ENCODE measurements at places on chromosomes 4 and X.

DNA sequence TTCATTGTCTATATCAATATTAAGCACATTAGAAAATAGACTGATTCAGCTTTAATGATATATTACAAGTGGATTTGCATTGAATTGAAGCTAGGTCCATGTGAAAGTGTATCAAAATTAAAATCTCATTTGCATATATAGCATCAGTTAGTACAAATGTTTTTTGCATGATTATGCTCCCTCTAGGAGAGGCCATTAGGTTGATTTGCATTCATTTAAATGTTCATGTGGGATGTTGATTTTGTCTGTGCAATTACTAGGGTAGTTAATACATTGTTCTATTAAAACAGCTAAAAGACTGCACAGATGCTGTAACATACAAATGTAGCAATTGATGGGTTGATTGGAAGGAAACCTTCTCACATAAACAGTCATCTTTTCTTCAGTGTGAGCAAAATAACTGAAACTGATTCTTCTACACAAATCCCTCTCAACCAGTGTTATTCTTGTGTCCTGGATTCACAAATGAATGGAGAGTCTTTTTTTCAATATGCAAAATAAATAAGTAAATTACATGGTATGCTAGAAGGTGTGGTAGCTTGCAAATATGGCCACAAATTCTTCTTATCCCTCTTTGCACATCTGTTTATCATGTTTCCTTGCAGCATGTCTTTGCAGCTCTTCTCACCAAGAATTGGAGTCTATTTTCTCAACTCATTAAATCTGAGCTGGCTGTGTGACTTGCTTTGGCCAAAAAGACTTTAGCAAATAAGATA lies 48.6 kb upstream of the DYNLT3 start:
- H3K4me1 ChIP-seq: no peaks in the 10 kb centered on the region
- H3K27me3 ChIP-seq: no peaks in the 10 kb centered on the region
- H3K36me3 ChIP-seq: no peaks in the 10 kb centered on the region
- no peak for DNase-seq

DNA sequence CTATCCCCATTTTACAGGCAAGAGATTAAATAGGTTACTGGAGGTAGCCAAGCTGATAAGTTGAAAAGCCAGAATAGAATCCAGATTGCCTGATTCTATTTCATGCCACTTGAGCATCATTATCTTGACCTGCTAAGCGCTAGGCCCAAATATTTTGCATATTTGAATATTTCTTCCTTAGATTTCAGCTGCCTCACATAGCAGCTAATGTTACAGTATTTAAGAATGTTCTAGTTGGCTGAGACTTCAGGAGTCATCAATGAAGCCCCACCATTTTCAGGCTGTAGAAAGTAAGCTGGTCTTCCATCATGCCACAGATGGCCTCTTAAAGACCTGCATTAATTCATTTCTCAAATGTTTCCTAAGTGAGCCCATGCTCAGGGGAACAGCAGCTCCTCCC lies 121.4 kb downstream of the SHROOM3 start:
- no peaks in the 10 kb centered on the region for H3K4me1 ChIP-seq
- no peak overlapping the region for H3K27ac ChIP-seq
- H3K36me3 ChIP-seq: no peaks in the 10 kb centered on the region
- H3K4me3 ChIP-seq: no peak overlapping the region
- DNase-seq: no peak

- DNase-seq: no peak
- no peak within 1 kb of the TSS for H3K27ac ChIP-seq
- H3K4me1 ChIP-seq: no peaks in the 10 kb centered on the region
Observed at GRCh38 chrX:107825698-107826237, at the start of gene MID2. Gene MID2, plus strand, starts transcription at chrX:107825866. Its CDS starts 561 bp downstream, at chrX:107826427.

GRCh38 chrX:9611436-9612145 lies 146.7 kb downstream of the TBL1X start:
- peak; percentile 15 for DNase-seq
- H3K4me1 ChIP-seq: peaks cover 36% of the 10 kb centered on the region
- no peaks in the 10 kb centered on the region for H3K27me3 ChIP-seq
- no peaks in the 10 kb centered on the region for H3K36me3 ChIP-seq
- H3K4me3 ChIP-seq: no peak overlapping the region

- H3K36me3 ChIP-seq: no peaks in the 10 kb centered on the region
- H3K4me3 ChIP-seq: no peak overlapping the region
- no peak for DNase-seq
- no peaks in the 10 kb centered on the region for H3K27me3 ChIP-seq
- no peak overlapping the region for H3K27ac ChIP-seq
Observed at GRCh38 chr4:24321131-24321530, 263.2 kb downstream of the DHX15 start.

Measured in HepG2 (cell line).